ENCODE measurements at places on chromosomes 5 and 9.

GRCh38 chr9:69645488-69645887 is 26.7 kb downstream of the APBA1 start:
- DNase-seq: no peak

GRCh38 chr5:98060148-98060547 is 713.3 kb upstream of the RGMB start:
- no peak for DNase-seq

DNA sequence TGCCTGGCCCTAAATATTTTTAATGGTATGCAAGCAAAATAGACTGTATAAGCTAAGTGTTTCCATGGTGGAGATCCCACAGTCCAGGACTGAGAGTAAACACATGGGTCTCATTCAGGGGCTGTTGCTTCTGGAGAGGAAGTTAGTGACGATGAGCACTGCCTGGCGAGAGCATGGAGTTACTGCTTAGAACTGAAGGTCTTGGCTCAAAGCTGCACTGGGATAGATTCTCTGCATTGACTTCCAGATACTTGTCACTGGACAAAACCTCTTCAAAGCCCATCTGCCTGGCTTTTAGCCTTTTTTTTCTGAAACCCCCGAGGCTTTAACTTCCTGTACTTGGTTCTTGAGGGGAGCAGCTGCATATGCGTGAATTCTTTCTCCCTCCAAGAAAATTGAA is 39.2 kb downstream of the GPR107 start:
- no peak for DNase-seq

DNA sequence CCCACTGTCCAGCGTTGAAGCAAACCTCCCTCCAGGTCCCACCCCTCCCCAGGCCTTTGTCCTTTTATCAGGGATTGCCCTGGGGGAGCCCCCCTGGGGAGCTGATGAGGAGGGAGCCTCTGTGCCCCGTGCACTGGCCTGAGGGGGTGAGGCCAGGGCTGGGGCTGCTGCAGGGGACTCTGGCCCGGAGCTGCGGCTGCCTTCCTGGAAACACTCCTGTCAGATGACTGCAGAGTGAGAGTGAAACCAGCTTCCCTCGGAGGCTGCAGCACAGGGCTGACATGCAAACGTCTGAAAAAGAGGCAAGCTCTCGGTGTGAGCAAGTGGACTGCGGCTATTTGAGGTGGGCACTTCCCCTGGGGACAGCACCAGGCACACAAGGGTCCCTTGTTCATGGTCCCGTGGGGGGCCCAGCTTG is 4.6 kb upstream of the TRAF2 start:
- DNase-seq: peak; percentile 44

- no peak for DNase-seq
These were observed 35.8 kb upstream of the SPATA31D4 start for GRCh38 chr9:81892440-81892839.

- DNase-seq: no peak
These were observed 259.3 kb downstream of the FANCC start for GRCh38 chr9:95058121-95058785.

- no peak for DNase-seq
These were observed 87.8 kb upstream of the APC start for GRCh38 chr5:112649882-112650281.

GRCh38 chr9:124897570-124898460 is 35.9 kb downstream of the ARPC5L start:
- DNase-seq: no peak

DNA sequence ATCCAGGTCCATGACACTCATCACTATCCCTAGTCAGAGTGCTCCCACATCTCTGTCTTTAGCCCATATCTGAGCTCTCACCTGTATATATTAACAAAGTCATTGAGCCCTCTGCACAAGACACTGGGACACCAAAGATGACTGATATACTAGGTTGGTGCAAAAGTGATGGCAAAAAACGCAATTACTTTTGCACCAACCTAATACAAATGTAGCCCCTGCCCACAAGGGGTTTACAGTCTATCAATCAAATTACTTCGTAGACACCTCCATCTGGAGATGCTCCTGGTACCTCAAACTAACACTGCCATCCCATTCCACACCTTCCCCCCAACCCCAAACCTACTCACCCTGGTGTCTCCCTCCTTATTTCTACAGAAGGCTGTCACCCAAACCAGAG is 194.1 kb downstream of the MCTP1 start:
- no peak for DNase-seq

DNA sequence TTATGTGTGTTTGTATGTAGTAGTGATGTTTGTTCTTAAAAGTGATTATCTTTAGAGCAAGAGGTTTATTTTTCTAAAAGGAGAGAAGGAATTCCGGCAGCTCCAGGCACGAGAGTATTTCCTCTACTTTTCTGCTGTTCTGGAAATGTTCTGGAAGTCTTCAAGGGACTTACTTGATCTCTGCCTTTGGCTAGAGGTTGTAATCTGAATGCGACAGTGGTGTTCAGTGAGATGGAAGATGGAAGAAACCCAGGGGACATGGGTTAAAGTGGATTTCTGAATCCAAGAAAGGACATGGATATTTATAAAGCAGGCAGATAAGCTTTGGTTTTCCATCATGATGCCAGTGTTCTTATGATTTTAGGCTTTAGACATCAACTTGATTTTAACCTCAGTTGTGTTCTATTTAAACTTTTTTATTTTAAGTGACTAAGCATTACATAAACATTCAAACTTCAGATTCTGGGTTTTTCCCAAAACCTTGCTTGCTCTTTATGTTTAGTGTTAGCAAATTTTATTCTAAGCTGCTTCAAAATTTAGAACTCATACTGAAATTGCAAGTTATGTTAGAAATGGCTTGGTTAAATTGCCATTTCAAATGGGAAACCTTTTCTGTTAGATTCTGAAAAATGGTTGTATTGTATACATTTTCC is 3.6 kb downstream of the GPR21 start:
- no peak for DNase-seq

GRCh38 chr9:121285835-121286687 is 18.1 kb downstream of the GSN start:
- DNase-seq: no peak

- no peak for DNase-seq
These were observed 117.1 kb upstream of the IRX4 start for GRCh38 chr5:1999794-2000193.

DNA sequence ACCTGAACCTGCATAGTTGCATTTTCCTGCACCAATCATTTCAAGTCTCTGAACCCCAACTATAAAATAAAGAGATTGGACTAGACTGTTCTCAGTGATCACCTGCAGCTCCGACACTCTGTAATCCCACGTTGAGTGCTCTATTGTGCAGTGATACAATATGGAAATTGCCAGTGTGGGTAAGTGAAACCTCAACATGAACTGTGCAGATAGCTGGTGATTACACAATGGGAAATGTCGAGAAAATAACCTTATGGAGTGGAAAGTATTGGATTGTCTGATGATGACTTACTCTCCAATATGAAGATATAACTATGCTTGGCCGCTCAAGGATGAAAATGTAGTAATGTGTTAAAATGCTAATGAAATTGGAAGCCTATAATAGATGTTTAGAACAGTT is 293.1 kb upstream of the BRINP1 start:
- no peak for DNase-seq

DNA sequence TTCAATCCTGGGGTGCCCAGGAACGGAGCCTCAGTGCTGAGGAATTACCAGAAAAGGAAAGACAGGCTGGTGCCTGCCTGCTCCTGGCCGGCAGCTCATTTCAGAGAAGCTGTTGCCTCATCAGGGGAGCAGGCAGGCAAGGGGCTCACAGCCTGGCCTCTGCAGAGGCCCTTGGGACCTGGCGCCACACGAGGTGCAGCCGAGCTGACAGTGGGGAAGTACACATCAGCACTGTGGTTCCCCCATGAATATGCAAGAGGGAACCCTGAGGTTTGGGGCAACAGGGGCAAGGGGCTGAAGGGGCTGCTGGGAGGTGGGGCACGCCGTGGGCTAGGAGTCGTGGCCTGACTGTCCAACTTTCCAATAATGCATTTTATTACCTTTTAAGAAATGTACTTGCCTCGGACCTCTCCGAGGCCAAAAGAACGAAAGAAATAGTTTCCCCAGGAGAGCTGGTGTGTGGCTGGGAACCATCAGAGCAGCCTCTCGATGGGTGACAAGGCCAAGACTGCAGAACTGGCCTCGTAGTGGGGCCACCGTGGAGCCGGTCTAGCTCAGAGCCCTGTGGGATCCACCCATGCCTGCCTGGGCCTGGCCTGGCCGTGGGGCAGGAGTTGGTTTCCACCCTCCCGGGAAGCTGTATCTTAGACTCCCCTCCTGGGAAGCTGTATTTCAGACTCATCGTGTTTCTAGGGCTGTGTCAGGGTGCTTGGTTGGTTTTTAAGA is 198.6 kb downstream of the PAX5 start:
- no peak for DNase-seq

DNA sequence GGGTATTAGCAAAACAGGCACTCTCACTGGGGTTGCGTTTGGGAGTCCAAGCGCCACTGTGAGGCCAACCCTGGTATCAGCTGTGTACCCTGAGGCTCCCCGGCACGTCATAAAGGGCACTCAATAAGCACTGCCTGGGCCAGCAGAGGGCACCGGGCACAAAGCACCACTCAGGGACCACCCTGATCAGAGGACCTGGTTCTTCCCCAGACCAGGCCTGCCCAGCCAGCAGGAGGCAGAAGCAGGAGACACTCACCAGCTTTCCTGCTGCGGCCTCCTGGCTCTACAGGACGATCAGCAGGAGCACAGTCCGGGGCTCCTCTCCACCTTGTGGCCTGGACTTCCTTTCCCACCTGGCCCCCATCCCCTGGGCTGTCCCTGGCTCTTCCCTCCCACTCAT is 12.6 kb downstream of the MGAT1 start:
- no peak for DNase-seq

DNA sequence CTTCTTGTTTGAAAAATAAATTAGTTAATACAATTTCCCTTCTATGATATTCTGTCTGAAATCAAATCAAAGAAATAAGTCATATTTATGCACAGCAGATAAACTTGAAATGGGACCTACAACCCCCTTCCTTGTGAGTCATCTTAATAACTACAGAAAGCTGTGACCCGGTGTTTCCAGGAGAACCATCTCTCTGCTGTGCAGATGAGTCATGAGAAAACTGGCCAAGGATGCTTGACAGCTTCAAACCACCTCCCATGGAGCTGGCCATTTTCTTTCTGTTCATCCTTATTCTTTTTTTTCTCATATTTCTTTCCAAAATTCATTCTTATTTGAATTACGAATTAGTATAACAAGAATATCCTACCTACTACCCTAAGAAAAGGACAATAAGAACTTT is 43.4 kb upstream of the NR4A3 start:
- peak; percentile 23 for DNase-seq

- DNase-seq: no peak
These were observed 147.2 kb downstream of the PRELID2 start for GRCh38 chr5:145687943-145688342.

GRCh38 chr9:70590315-70590677 is 175.8 kb upstream of the KLF9 start:
- no peak for DNase-seq

DNA sequence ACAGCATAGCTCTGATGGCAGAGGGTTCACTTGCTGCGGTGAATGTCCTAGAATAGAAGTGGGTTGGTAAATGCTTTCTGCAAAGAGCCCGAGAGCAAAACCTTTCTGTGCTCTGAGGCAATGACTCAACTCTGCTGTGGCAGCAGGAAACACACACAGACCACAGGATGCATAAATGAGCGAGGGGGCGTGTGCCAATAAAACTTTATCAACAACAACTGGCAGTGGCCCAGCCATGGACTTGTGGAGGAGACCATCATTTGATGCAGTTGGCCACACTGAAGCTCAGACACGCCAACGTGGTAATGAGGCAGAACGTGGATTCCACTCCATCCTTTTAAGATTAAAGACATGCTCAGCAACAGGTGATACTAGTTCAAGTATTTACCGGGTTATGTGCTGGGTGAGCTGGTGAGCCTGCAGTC is 6.8 kb downstream of the MRPL36 start:
- DNase-seq: peak; percentile 66

- no peak for DNase-seq
These were observed 117.9 kb downstream of the INSYN2B start for GRCh38 chr5:169862391-169862811.

GRCh38 chr5:78537821-78538220 is 110.8 kb downstream of the LHFPL2 start:
- DNase-seq: no peak

GRCh38 chr5:71865665-71866320 is 146.7 kb downstream of the CARTPT start:
- no peak for DNase-seq

DNA sequence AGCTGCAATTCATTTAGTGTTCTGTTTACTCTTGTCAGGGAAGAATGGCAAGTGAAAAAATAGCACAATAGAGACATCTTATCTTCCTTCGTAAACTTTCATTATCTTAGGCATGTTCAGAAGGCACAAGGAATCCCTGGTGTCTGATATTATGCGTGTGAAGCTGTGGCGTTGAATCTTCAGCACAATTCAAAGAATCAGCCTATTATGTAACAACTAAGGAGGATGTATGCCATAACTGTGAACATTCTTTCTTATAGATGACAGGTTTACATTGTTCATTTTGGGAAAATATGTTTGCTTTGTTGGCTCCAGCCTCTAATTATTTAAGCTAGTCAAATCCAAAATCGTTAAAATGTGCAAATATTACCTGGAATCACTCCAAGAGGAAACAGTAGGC is 446.1 kb downstream of the ANXA1 start:
- no peak for DNase-seq

DNA sequence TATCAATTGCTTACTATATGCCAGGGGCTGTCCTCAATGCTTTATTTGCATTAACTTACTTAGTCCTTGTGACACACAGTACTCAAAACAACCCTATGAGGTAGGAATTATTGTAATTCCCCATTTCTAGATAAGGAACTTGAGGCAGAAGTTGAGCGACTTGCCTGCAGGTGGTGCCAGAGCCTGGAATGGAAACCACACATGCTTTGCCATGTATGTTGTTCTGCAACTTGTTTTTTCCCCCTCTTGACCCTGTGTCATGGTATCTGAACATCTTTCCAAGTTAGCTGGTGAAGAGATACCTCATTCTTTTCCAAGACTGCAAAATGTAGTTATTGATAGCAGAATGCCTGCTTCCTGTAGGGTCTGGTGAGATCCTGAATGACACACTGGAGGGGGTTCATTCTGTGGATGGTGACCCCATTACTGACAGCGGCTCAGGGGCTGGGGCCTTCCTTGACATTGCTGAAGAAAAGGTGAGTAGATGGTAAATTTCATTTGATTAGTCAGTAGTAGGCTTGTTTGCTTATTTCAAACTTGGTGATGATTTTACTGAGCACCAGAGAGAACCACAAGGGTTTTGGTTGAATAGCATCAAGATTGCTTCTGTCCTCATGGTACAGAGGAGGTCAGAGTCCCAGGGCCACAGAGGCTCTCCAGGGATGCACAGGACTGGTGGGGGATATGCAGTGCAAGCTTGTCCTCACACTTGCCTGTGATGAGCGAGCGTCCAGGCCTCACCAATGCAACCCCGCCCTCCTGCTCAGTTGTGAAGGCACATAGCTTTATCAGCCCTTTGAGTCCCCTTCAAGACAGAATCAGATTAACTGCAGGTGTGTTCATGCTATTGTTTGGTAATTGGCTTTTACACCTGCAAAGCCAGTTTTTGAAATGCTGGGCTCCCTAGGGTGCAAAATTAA is 57.0 kb downstream of the COL15A1 start:
- DNase-seq: peak; percentile 44

- DNase-seq: no peak
These were observed at the start of gene STC2 for GRCh38 chr5:173327948-173328843. STC2 (minus strand) TSS chr5:173328414; CDS start chr5:173328193, 221 bp downstream.

GRCh38 chr9:93826209-93826608 is 128.9 kb downstream of the BARX1 start:
- peak; percentile 11 for DNase-seq
